ENCODE measurements at places on chromosomes 13 and 19.
A peak's percentile ranks its signal among the peaks of the same experiment; 100 is the strongest.

DNA sequence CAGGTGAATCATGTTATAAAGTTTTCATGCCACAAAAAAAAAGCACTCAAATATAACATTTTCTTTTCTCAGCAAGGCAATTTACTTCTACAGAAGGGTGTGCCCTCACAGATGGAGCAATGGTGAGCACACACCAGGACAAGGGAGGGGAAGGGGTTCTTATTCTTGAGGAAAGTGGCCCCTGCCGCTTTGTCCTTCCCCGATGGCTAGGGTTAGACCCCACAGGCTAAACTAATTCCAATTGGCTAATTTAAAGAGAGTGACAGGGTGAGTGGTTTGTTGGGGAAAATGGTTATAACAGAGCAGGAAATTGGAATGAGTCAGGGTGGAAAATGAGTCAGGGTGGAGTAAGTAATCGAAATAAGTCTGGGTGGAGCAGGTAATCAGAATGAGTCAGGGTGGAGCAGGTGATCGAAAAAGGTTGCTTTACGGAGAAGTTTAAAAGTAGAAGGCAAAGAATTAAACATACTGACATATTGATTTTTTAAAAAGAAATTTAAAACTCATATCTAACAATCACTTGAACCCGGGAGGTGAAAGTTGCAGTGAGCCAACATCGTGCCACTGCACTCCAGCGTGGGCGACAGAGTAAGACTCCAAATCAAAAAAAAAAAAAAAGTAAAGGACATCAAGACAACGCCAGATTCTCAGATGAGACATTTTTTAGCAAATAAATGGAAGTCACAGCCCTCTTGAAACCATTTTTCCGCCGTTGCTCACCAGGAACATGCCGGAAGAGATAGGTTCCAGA, 813 bp downstream of the ZNF562 start:
- peak; percentile 1 for DNase-seq

GRCh38 chr13:27791146-27791900, 960 bp upstream of the GSX1 start:
- DNase-seq: no peak

GRCh38 chr13:71327266-71327665, 539.7 kb downstream of the DACH1 start:
- no peak for DNase-seq

GRCh38 chr19:2962018-2962670, 15.2 kb upstream of the TLE6 start:
- peak; percentile 81 for DNase-seq

DNA sequence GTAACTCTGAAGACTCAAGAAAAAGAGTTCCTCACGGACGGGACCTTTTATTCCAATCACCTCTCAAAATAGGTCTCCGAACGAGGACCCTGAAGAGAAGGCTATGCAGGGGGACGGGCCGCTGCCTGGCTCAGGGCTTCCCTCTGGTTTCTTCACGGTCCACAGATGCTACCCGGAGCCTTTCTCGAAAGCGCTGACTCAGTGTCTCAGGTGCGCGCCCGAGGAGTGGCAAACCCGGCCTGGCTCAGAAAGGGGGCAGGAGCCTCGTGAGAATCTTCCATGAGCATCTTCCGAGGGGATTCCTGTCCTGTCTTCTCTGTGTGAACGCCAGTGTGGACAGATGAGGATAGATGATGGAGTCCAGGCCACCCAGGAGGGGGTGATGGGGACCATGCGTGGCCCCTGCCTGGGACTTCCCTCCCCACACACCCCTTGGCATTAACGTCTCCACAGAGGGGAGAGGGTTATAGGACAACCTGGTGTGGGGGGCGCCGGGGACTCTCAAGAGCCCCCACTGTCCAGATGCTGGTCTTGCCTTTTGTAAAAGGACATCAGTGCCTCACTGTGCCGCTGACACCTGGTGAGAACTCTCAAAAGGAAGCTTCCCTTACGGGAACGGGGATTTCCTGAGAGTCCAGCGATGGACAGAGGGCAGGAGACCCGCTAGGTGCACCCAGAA, 16.5 kb downstream of the LSM4 start:
- DNase-seq: no peak

DNA sequence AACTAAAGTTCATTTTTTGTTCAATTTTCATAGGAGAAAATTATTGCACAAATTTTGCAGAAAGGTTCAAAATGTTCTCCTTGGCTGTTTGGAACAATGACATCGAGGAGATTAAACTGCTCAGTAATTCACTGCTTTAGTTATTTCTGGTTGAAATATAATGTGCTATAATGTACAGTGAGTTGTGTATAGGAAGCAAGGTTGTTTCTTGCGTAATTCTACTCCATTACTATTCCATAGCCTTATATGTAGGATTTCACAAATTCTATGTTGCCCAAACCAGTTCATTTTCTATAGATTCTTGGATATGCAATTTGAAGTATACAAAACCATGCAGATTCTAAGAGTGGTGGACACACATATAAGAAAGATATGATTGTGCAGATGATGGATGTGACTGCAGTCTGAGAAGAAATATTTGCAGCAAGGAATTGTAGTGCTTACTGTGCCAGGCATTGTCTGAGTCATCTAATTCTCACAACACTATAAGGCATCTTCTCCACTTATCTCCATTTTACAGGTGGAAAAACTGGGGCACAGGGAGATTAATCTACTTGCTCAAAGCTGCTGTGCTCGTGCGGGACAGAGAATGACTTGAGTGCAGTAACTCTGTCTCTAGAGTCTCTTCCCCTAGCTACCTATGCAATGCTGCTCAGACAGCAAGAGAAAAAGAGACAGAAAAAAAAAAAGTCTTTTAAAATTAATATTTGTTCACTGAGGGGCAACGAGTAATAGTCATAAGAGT, 515.5 kb downstream of the MYO16 start:
- no peak for DNase-seq

DNA sequence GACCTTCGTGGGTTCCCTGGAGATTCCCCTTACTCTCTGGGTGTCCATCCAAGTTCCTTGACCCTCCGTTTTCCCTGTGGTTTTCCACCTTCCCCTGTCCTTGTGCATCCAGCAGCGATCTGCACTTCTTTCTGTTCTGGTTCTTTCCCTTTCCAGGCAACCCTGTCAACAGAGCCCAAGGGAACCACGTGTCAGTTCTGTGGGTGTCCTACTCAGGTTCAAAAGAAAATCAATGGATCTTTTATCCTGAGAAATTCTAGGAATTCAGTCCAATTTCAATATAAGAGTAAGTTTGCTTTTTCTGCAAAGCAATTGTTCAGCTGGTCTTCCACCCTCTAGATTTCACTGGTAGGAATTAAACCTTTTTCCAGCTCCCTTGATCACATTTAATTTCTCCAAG, 1394.8 kb upstream of the SLC10A2 start:
- no peak for DNase-seq

DNA sequence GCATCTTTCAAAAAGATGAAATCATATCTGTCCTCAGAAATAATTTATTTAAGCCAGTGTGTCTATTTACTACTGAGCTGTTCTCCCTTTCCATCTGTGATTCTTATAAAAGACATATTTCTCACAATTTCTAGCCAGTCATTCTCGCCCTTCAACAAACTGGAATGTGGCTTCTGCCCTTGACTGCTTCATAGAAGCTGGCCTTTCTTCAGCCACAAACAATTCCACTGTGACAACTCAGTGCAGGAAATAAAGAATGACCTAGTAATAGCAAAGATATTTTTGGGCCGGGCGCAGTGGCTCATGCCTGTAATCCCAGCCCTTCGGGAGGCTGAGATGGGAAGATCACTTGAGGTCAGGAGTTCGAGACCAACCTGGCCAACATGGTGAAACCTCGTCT, 655.5 kb downstream of the PCDH9 start:
- no peak for DNase-seq

DNA sequence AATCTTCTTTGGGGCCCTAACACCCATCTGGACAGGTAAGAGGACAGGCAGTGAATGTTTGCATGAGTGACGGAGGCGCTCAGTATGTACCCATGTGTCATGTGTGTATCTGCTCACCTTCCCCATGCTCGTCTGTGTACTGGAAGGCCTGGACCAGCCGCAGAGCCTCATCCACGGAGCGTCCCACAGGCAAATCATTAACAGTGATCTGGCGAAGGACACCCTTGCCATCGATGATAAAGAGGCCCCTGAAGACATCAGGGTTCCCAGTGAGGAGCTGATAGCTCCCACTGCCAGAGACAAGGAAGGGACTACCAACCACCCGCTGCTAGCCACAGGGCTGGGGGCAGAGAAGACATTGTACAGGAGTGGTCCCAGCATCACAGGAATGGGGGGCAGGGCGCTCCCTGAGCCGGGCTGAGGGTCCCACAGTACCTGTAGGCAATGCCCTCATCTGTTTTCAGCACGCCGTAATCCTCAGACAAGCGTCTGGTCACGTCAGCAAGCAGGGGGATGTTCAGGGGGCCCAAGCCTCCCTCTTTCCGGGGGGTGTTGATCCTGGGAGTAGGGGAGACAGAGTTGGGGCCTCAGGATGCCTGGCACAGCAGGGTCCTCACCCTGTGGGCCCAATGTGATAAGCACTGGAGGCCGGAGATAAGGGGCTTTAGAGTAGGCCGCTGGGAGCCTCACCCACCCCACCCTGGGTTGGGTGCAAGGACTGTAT, 1.7 kb downstream of the PRDX2 start:
- no peak for DNase-seq

DNA sequence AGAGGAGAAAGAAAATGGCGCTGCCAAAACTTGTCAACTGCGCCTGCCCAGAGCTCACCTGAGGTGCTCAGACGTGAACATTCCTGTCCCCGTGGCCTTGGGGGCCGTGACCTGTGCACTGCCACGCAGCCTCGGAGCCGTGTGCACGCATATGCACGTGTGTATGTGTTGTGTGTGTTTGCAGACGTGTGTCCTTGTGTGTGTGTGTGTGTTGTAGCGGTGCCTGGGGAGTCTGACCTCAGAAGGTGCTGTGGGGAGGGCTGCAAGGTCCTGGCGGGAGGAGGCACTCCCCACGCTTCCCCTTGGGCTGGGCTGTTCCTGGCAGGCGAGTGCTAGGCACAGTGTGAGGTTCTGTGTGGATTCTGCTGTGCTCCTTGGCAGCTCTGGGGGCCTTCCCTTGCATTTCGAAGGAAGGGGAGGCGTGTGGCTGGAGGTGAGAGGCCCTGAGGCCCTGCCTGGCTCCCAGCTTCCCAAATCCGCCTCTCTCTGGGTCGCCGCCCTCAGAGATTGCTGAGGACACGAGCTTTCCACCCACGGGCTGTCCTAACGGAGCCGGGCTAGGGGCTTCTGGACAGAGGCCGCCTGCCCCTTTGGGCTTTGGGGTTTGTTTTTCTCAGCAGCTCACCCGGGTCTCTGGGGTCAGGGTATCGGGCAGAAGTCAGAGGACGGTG, 4.5 kb downstream of the BSG start:
- DNase-seq: no peak

GRCh38 chr13:113849981-113850721, 13.7 kb downstream of the GAS6 start:
- no peak for DNase-seq

DNA sequence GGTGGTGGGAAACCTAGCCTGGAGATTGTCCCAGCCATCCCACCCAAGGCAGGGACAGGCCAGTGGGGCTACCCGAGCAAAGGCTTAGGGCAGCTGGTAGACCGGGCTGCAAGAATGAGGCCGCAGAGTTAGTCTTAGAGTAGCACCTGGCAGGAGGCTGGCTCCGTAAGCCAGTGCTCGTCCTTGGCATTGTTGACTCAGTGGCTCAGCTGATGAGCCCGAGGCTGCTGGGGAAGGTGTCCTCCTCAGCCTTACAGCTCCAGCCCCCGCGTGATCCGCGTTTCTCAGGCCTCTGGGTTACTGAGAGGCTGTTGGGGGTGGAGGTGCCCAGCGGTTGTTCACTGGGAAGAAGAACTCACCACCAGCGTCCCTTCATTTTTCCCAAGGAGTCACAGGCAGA, 24.7 kb downstream of the PPP1R37 start:
- no peak for DNase-seq

DNA sequence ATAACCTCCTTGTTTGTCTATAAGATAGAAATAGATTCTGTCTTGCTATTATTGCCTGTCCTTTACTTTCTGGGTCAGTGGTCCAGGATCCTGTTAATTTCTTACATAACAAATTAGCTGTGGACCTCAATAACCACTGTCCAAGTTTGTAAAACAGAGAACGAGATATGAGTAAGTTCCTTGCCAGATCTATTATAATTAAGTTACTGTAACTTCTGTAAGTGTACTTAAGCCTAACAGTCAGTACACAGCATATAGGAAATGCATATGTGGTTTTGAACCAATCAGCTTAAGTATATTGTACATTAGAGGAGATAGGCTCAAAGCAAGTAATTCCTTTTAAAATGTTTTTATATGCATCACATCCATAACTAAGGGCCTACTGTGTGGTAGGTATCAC, 34.9 kb downstream of the HTR2A start:
- no peak for DNase-seq

GRCh38 chr13:48901781-48902180, 73.9 kb upstream of the FNDC3A start:
- DNase-seq: no peak

- no peak for DNase-seq
Observed at GRCh38 chr13:112042496-112042895, 24.5 kb upstream of the SOX1 start.

- no peak for DNase-seq
Observed at GRCh38 chr13:79171141-79172061, 234.7 kb downstream of the RBM26 start.

DNA sequence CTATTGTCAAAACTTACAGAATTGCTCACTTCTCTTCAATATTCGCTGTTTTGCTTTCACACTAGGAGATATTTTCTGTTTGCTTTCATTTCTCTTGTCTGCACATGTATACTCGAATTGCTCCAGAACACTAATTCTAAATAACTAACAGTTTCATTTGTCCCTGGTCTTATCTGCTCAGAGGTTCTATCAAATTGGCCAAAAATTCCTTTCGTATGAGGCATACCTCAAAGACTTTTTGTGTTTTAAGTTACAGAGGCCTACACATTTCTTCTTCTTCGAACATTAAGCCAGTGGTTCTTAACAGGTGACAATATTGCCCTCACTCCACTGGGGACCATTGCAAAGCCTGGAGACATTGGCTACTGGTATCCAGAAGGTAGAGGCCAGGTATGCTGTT, 1314.6 kb downstream of the EFNB2 start:
- no peak for DNase-seq

- DNase-seq: no peak
Observed at GRCh38 chr19:3171894-3172672, 6.5 kb upstream of the S1PR4 start.

DNA sequence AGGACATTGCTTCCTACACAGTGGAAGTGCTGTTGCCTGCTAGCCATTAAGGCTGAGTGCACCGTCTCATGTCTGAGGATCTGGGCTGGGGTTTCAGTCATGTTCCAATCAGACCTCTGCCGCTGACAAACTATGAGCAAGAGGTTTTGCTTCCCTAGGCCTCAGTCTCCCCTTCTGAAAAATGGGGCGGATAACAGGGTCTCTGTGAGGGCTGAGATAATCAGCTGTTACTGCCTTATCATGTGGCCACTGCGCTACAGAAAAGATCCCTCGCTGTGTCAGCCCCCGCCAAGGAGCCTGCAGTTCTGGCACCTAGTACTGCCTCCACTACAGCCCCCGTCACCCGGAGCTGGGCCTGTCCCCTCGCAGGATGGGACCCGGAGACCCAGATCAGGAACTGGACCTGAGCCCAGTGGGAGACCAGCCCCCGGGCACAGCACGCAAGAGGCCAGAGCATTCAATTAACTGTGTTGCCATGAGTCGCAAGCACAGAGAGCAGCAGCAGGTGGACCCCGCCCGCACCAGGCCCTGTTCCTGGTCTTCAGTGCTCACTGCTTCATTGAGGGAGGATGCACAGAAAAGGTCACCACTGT, 3.0 kb upstream of the PNKP start:
- no peak for DNase-seq

GRCh38 chr13:113103646-113104045, 1.9 kb upstream of the F7 start:
- no peak for DNase-seq
